ENCODE measurements at places on chromosomes 3 and 15.

- no peak for DNase-seq
Observed at GRCh38 chr15:68627476-68627875, 48.7 kb downstream of the CORO2B start.

- DNase-seq: peak; percentile 71
Observed at GRCh38 chr3:23746441-23746840, 59.3 kb upstream of the UBE2E1 start.

- no peak for DNase-seq
Observed at GRCh38 chr3:121658716-121659435, 1.8 kb downstream of the HCLS1 start.

GRCh38 chr3:111548092-111548491 lies 6.1 kb downstream of the CD96 start:
- DNase-seq: no peak

- peak; percentile 72 for DNase-seq
Observed at GRCh38 chr15:78364233-78364632, 24.1 kb downstream of the CRABP1 start.

GRCh38 chr3:150259526-150260397 lies 148.3 kb upstream of the TSC22D2 start:
- DNase-seq: no peak

GRCh38 chr3:120622870-120623726 lies 27.0 kb downstream of the NDUFB4 start:
- peak; percentile 25 for DNase-seq

- no peak for DNase-seq
Observed at GRCh38 chr3:31294430-31295149, 238.1 kb upstream of the STT3B start.

Data from A673 (cell line).